NK-92 treated with Interleukin-12 subunit alpha and Interleukin-12 subunit beta, amount 100 ng/mL, for 24 hours (cell line): ENCODE measurements at places on chromosomes 5 and 9.
A peak's percentile ranks its signal among the peaks of the same experiment; 100 is the strongest.

DNA sequence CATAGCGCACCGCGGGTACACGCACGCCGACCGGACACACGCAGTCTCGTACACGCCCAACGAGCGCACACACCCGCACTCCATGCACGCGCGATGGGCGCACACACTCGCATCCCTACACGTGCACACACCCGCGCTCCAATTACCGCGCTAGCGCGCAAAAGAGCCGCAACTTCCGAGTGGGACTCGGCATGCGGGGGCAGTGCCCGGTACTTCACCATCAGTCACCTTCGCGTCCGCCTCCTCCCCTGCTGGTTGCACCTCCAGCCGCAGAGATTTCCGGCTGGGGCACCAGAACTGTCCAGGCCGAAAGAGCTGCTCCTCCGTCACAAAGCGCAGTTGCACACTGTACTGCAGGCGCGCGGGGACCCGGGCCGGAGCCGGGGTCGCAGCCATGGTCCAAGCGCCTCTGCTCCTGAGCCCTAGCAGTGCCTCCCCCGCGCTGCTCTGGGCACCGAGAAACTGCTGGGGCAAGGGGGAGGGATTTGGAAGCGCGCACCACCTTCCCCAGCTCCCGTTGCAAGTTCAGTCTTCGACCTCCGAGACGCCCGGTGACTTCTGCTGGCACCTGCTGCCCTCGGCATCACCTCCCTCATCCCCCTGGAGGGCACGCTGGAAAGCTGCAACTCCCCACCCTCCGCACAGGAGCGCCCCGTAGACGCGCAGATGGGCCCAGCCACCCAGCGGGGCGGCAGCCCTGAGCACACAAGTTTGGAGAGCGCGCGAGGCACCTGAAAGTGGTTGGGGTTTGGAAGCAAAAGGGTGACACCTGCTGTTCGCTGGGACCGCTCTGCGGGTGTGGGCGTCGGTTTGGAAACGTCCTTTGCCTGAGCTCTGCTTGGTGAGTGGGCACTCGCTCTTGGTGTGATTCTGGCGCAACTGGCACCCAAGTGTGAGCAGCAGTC lies 337.4 kb upstream of the PUM3 start:
- DNase-seq = no peak

GRCh38 chr9:7300484-7300883 lies 499.1 kb downstream of the DMAC1 start:
- DNase-seq = no peak

DNA sequence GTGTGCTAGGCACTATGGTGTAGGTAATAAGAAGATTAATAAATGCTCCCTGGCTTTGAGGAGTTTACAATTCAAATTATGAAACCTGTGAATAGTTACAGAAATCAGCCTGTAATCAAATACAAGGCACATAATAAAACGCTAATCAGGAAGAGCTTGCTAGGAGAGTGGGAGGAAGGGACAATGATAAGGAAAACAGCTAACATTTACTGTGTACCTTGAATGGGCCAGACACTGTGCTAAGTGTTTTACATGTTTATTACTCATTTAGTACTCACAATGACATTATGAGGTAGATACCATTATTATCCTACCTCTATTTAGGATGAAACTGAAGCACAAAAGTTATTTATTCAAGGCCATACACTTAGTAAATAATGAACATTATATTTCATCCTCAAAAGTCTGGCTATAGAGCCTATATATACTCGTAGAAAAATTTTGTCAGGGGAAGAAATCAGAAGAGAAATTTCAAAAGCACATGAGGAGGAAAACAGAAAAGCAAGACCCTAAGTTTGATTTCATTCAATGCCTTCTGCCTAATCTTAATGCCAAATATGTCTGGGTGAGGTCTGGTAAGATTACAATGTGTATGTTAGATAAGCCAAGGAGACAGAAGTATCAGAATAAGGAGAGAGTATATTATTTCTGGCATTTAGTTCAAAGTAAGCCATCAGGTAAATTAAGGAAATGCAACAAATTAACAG lies 35.9 kb downstream of the AFF4 start:
- no peak for DNase-seq

DNA sequence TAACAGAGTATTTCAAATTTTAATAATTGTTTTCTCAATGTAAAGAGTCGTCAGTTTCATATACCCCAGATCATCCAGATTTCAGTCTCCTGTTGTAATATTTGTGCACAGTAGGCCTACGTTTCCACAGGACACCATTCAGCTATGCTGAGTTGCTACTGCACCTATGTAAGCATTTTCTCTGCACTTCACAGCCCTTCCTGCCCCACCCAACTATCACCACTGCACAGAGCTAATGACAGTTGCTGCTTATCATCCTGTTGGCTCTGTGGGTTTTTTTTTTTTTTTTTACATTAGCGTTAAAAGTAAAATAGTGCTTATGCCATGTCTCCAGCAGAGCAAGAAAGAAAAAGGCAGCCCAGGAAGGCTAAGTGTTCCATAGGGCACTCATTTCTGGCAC lies 5.9 kb upstream of the PRKACG start:
- no peak for DNase-seq

GRCh38 chr5:124986667-124987066 lies 240.2 kb upstream of the ZNF608 start:
- DNase-seq = no peak

DNA sequence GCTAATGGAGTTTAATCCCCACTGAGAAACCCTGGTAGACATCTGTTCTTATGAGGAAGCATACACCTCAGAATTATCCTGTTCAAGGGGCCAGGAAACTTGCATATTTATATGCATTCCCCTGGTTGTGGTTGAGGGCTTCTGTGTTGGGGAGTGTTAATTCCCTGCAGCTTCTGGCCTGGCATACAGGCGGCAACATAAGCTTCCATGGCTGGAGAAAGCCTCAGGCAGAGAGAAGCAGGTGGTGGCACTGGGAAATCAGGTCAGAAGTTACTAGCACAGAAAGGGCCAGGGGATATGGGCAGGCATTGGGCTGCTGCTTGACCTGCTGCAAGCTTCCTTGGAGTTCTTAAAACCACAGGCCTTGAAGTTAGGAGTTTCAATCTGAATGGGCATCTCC lies 166.1 kb upstream of the SEMA6A start:
- no peak for DNase-seq

DNA sequence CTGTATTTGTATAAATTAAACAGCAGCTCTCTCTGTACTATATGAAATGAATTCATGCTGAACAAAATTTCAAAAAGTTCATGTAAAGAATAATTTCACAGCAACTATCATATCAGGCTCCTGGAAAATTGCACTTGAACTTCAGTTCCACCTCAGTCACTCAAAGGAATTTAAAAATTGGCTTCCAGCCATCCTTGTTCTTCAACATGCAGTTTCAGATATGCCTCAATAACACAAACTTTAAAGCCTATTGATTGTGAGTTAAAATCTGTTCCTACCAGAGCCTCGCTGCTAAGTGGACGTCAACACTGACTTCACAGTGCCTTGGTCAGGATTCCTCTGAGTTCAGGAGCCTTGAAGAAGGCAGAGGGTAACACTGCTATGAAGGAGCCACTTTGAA lies 418.7 kb upstream of the WWC1 start:
- no peak for DNase-seq

DNA sequence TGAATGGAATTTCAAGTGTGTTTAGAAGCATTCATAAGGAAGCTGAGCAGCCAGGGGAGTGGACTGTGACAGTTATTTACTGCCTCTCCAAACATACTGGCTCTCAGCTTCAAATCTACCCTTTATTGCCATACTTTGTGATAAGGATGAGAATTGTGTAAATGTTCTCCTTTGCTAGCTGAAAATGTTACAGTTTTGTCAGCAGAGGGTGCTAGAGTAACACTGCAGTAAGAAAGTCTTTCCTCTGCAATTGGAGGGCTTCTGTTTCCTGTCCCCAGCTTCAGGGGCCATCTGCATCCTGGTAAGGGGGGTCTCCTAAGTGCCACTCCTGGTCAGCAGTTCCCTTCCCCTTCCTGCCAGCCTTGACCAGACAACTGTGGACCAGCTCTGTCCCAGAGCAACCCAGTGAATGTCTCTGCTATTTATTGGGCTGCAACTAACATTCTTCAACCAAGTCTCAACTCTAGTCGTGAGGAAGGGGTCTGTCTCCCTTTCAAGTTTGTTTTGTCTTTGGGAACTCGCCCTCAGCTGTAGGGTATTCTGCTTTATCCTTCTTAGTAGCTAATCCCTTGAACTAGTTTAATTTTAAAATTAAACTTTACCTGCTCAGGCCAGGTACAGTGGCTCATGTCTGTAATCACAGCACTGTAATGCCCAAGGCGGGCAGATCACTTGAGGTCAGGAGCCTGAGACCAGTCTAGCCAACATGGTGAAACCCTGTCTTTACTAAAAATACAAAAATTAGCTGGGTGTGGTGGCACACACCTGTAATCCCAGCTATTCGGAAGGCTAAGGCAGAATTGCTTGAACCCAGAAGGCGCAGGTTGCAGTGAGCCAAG lies 45.3 kb downstream of the RAPGEF6 start:
- no peak for DNase-seq

- no peak for DNase-seq
These were observed 959.3 kb downstream of the DNAH5 start for GRCh38 chr5:12985142-12985541.

GRCh38 chr5:132050136-132050535 lies 10.3 kb upstream of the IL3 start:
- DNase-seq = no peak

DNA sequence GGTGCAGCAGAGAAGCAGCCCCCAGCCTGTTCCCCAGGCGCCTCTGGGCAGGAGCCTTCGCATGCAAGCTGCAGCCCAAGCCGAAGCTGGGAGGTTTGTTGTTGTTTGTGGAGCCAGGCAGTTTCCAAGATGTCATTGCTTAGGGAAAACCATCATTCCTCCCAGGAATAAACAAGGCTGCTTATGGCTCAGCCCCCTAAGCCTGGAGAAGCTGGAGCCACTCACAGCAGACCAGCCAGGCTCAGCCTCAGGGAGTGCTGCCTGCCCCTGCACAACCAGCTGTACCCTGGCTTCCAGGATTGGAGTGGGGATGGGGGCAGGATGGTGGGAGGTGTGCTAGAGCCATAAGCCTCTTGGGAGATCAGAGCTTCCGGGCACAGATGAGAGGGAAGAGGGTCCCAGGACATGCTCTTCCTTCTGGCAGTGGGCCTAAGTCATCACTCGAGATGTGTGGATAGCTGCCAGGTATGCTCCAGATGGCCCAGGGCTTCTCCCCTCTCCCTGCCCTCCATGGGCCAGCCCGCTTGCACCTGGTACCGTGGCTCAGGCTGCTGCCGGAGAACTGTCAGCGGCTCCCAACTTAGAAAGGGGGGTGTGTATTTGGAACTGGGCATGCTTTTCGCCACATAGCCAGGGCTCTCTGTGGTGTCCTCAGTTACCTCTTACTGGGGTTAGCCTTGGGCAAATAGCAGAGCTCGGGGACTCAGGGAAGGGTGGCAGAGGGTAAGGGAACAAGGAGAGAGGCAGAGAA lies 105.2 kb downstream of the RGS3 start:
- no peak for DNase-seq

GRCh38 chr9:89089176-89089575 lies 89.4 kb downstream of the SHC3 start:
- DNase-seq = no peak

DNA sequence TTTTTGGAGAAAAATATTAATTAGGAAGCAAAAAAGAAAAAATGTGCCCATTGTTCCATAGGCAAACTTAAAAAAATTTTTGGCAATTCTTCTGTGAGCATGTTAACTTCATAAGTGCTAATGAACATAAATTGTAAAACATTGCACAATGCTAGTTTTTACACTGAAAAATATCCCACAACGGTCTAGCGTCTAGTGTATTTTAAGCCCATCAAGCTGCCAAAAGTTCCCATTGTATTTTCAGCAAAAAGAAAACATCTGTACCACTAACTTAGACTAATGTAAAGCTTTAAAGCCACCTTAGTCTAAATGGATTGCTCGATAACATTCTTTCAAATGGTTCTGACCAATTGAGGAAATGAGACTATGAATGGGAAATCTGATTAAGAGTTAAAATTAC lies 2.8 kb downstream of the NR6A1 start:
- no peak for DNase-seq

DNA sequence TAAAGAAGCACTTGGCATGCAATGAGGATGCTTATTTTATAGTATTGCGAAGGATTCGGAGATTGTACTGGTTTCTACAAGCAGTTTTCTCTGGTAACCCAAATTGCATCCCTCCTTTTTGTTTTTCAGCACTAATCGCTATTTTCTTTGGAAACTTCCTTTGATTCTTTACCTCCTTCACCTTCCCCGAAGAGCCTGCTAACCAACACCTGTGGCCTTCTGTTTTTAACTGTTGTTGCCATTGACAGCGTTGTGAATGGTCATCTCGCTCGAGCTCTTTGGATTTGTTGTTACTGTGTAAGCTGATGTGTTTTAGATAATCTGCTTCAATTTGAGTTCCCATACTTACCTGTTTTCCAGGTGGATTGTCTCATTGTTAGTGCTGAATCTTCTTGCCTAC lies 1.1 kb downstream of the CNOT6 start:
- no peak for DNase-seq

GRCh38 chr5:3995954-3996619 lies 400.5 kb downstream of the IRX1 start:
- DNase-seq = no peak

- no peak for DNase-seq
These were observed 20.7 kb downstream of the KIF2A start for GRCh38 chr5:62326702-62327101.

- DNase-seq = peak; percentile 54
These were observed 17.6 kb upstream of the AGGF1 start for GRCh38 chr5:77012601-77013000.

DNA sequence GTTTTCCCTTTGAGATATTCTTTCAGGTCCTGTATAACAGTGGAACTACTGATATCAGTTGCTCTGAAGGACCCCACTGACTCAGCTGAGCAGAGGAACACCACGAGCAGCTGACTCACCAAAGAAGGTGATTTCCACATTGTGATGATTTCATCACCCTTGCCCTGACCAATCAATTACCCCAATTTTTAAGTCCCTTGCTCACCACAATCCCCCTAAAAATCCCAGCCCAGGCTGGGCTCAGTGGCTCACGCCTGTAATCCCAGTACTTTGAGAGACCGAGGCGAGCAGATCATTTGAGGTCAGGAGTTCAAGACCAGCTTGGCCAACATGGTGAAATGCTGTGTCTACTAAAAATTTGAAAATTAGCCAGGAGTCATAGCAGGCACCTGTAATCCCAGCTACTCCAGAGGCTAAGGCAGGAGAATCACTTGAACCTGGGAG lies 125.3 kb upstream of the ABCA1 start:
- DNase-seq = peak; percentile 50

- no peak for DNase-seq
These were observed 110.4 kb downstream of the RGS3 start for GRCh38 chr9:113573959-113574352.

- no peak for DNase-seq
These were observed 353 bp downstream of the SH3PXD2B start for GRCh38 chr5:172453986-172454357.
